ENCODE measurements at places on chromosomes 5 and 9. TPM values are rescaled to one million over a fixed set of nuclear protein-coding genes. Genes with fewer than 3 reads are reported as not detected.

GRCh38 chr9:125446561-125447094 is 185.0 kb downstream of the GAPVD1 start:
- DNase-seq = no peak

The CBY3 gene
- total RNA-seq = not detected

DNA sequence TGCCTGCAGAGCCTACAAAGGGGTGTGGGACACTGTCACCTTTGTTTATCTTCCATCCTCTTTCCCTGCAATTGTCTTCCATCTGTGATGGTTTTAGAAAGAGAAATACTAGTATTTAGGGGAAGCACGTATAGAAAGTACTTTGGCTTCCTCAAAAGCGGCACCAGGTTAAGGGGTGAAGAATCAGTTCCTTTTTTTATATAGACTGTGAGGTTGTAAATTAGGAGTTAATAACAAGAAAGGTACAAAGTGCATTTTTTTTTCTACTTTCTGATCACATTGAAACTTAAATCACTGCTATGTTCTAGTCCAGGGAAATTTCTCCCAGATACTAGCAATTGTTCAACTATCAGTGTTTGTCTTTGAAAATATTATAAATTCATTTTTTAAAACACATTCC is 219.3 kb downstream of the CEMIP2 start:
- no peak for DNase-seq

DNA sequence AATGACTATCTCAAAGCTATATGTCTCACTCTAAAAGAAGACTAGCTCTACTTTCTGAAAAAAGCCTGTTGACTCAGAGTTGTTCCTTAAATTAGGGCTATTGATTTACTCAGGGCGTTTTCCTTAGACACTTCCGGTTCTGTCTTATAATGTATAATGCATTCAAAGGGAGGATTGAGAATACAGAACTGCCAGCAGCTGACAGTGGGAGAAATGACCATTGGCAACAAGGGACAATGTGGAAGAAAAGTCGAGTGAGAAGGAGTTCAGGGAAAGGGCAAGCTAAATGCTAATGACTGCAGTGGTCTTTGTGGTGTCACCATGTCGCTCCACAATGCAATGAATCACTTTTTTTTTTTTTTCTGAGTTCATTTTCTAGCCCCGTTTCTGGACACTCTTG is 65.7 kb upstream of the ANKH start:
- no peak for DNase-seq

DNA sequence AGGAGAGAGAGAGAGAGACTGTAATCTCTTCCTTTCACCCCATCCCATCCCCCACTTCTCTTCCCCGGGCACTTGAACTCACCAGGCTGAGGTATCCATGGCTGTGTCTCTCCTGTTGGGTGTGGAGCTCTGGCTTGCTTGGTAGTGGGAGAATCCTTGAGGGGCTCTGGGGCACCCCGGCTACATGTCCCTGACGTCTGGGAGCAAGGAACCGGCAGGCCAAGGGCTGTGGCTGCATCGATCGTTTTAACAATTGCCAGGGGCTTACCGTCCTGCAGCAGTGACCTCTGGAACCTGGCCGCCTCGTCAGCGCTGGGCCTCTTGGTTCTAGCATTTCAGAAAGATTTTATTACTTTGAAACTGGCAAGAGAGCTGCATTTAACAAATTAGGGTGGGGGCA is 30.0 kb downstream of the FGF18 start:
- DNase-seq = no peak

The PDE6A gene
- total RNA-seq = not detected

GRCh38 chr9:118631956-118632355 is 737.3 kb downstream of the BRINP1 start:
- DNase-seq = no peak

The LTC4S gene
- 5.4 TPM for total RNA-seq

The PCDHB16 gene
- not detected for total RNA-seq

The HNRNPA0 gene
- 33.5 TPM for total RNA-seq

- no peak for DNase-seq
These were observed 92.2 kb upstream of the CKMT2 start for GRCh38 chr5:81140943-81141342.

GRCh38 chr5:1430121-1430795 is 15.0 kb downstream of the SLC6A3 start:
- DNase-seq = no peak

- DNase-seq = no peak
These were observed 137.6 kb downstream of the ADGRV1 start for GRCh38 chr5:90696153-90696552.

The ARL14EPL gene
- not detected for total RNA-seq

The ARRDC1 gene
- 105 TPM for total RNA-seq

- DNase-seq = no peak
These were observed 36.1 kb upstream of the MYOT start for GRCh38 chr5:137831526-137831925.

- DNase-seq = no peak
These were observed 5.8 kb downstream of the FPGS start for GRCh38 chr9:127808347-127809001.

DNA sequence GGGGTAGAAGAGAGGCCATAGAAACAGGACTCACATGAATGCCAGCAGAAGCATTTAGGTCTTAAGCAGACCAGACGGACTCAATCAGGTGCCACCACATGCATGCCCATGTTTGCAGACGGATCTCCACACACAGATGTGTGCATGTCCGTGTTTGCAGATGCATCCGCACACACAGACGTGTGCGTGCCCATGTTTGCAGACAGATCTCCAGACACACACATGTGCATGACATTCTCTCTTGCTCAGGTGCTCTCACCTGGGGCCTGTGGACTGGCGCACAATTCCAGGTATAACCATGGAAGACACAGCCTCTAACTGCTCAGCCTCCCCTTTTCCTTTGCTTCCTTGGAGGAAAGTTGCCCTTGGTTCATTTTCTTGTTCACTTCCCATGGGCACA is 148.3 kb downstream of the CACNA1B start:
- DNase-seq = no peak

DNA sequence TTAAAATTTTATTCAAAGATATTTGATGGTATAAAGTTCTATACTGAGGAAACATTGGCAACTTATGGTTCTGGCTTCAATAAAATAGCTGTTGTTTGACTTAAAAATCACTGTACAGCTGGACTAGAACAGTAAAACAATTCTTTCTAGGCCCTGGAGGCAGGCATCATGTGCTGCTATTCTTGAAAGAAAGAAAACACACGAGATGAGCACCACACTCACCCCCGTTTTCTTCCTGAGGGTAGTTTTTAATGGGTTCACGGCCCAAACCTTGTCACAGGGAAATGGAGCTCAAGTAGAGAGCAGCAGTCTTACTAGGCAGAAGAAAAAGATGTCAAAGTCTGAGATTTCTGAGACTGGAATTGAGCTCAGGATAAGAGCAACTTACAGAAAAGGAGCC is 68.0 kb downstream of the FSTL4 start:
- DNase-seq = no peak

- peak; percentile 17 for DNase-seq
These were observed 410.1 kb downstream of the DMRT2 start for GRCh38 chr9:1460143-1460769.

The THBS4 gene
- 0.48 TPM for total RNA-seq

The STPG3 gene
- not detected for total RNA-seq

The ANKH gene
- 78.0 TPM for total RNA-seq

DNA sequence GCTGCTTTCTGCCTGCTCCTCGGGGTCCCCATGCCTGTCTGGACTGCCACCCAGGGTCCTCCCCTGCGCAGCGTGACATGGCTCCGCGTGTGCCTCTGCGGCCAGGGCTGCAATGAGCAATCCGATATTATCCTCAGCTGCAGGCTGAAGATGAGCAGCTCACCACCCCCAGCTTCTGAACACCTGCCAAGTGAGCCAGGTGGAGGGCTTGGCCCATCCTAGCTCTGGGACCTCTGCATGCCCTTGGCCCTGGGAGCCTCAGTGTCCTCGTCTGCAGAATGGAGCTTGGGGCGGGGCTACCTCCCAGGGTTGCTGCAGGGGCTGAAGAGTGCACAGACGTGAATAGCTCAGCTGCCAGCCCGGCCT is 4.1 kb upstream of the MYMK start:
- DNase-seq = no peak

DNA sequence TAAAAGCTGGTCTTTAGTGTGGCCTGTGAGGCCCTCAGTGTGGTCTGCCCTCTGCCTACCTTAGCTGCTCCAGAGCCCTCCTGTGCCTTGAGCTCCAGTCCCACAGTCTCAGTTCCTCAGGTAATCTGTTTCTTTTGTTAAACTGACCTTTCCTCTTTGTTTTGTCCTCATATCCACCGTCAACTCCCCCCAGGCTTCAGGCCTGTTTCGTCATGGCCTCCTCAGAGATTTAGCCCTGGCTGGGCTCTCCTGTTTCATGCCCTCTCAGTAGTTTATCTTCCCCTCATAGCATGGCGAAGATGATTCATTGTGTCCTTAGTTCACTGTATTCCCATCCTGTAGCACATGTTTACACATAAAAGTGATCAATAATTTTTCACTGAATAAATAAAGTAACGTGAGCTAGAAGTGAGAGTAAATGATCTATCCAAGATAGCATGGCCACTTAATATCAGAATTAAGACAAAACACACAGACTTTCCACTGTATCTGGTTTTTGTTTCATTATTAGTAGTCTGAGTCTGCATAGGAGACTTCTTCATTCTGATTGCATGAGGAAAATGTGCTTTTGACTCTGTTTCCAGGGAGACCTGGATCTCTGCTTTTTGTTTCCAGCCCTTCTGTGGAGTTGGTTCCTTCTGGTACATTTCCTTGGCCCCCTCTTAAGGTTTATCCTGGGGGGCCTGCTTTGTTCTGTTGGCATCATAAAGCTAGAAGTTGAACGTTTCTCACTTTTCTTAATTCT is 70.5 kb downstream of the SNX24 start:
- DNase-seq = no peak

DNA sequence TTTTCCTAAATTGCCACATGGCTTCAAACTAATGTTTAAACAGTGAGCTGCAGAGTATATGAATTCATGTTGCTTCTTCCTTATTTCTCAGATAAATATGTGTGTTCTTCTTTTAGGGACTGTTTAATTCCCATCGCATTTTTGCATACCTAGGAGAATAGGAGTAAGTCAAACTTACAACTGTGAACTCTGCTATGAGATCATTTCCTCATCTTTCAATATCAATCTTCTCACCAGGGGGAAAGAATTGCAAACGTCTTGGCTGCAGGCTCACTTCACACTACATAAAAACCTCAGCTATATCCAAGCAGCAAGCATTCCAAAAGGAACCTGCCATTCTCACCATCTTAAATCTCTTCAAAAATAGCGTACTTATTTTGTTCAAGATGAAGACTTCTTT is 271.0 kb downstream of the DNAH5 start:
- no peak for DNase-seq

DNA sequence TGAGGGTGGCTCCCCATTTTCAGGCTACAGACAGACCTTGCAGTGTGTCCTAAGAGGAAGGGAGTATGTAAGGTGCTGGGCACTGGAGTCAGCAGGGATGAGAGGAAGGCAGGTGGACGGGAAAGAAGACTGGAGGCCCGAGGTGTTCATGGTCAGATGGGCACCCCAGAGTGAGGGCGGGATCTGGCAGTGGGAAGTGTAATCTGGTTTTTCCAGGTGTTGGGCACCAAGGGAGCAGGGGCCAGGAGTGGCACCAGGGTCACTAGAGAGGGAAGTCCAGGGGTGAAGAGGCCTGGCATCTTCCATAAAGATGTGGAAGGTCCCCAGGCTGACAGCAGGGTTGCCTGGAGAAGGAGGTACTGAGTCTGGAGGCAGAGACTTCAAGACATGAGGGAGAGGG is 29.7 kb downstream of the PITX1 start:
- DNase-seq = no peak

GRCh38 chr9:113454914-113455761 is 8.4 kb upstream of the RGS3 start:
- DNase-seq = no peak

All from natural killer cell (primary cell).